ENCODE measurements at places on chromosomes 13 and 19. TPM values are rescaled to one million over a fixed set of nuclear protein-coding genes. Genes with fewer than 3 reads are reported as not detected.

The PRSS57 gene
- total RNA-seq, result not detected

DNA sequence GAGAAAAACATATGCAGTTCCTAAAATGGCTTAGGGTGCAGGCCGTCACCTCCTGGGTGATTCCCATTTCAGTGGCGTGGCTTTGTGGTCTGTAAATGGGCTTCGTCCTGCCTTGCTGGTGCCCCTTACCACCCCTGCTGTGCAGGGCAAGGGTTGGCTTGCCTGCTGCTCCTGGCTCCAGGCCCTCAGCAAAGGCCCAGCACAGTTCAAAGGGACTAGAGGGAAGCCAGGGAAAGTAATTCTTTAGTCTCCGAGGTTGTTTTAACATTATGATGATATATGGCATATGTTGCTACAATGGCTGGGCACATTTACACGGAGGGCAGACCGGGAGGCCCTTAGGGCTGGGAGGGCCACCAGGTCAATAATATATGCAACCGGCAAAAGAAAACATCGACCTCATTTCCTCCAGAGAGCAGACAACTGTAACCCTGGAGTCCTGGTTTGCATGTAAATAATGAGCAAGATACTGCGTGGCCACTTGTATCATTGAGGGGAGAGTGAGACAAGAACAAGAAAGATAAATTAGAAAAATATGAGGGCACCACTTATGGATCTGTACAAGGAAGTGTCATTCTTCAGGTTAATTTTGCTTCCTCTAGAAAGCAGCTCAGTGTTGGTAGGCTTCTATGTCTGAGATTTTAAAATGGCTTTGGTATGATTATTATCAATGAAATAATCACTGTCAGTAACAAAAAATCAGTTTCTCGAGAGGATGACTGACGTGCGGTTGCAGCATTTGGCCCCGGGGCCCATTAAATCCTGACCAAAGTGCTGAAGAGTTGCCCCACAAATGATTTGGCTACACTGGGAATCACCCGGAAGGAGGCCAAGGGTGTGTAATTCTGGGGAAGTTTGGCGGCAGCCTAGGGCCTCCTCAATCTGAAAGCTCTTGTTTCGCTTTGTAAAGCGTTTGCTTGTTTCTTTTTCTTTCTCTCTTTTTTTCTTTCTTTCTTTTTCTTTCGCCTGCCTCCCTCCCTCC lies 32.8 kb upstream of the URI1 start:
- DNase-seq, result no peak
- no peak overlapping the region for H3K27ac ChIP-seq
- H3K27me3 ChIP-seq, result peaks cover 5% of the 10 kb centered on the region
- peaks cover 7% of the 10 kb centered on the region for H3K4me1 ChIP-seq

GRCh38 chr13:74730556-74731331 lies 596.5 kb upstream of the KLF12 start:
- H3K36me3 ChIP-seq, result no peaks in the 10 kb centered on the region
- H3K27me3 ChIP-seq, result no peaks in the 10 kb centered on the region
- no peak for DNase-seq
- no peak overlapping the region for H3K4me3 ChIP-seq

DNA sequence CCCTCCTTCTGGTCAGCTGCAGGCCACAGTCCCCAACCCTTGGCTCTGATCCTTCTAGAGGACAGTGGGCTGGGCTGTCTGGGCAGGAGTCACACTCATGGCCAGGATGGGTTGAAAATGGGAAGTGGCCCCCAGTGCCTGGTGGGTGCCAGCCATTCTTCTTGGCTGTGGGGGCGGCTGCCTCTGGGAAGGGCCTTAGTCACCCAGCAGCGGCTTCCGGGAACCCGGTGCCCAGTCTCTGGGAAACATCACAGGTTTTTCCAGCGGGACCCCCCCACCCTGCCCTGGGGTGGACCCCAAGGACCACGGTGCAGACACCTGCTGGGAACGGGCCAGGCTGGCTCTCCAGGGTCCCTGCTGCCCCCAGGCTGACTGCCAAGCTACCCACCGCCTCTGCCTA lies 27.3 kb upstream of the SLC7A10 start:
- H3K4me1 ChIP-seq, result no peaks in the 10 kb centered on the region
- no peak for DNase-seq
- no peak overlapping the region for H3K27ac ChIP-seq
- H3K27me3 ChIP-seq, result no peaks in the 10 kb centered on the region
- no peaks in the 10 kb centered on the region for H3K36me3 ChIP-seq
- H3K4me3 ChIP-seq, result no peak overlapping the region

DNA sequence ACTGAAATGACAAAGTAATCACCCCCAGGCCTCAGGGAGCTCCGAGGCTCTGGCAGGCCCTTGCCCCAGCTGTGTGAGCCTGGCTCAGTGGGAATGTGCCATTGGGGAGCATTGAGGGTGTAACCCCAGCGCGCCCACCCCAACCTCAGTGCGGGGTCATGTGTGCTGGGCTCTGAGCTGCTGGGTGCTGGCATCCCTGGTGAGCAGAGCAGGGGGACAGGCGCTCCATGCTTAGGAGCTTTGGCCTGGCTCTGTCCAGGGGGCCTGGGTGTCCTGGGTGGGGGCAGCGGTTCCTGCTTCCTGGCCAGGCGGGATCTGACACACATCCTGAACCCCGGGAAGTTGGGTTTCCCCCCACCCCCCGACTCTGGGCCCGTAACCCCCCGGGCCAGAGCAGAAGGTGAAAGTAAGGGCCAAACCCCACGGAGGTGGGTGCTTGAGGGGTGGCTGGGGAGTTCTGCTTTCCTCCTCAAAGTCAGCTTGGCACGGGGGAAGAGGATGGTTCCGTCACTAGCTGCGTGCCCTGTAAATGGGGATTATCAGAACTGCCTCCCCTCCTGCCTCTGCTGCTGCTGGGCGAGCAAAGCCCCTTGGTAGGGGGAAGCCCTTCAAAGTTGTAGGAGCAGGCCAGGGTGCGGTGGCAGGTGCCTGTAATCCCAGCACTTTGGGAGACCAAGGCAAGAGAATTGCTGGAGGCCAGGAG lies 1.7 kb downstream of the LRP3 start:
- DNase-seq, result peak; percentile 70
- H3K27ac ChIP-seq, result peak overlapping the region; percentile 75
- peak overlapping the region; percentile 89 for H3K4me3 ChIP-seq
- peaks cover 23% of the 10 kb centered on the region for H3K27me3 ChIP-seq
- H3K4me1 ChIP-seq, result no peaks in the 10 kb centered on the region

The LIG1 gene
- total RNA-seq, result 84.9 TPM

The ZNF723 gene
- total RNA-seq, result not detected

The SLITRK1 gene
- 2.1 TPM for total RNA-seq

GRCh38 chr13:20714563-20715329 lies 11.2 kb downstream of the IL17D start:
- H3K27ac ChIP-seq, result no peak overlapping the region
- no peak for DNase-seq
- H3K4me1 ChIP-seq, result peaks cover 14% of the 10 kb centered on the region

- H3K4me1 ChIP-seq, result peaks cover 18% of the 10 kb centered on the region
- no peak overlapping the region for H3K27ac ChIP-seq
- H3K4me3 ChIP-seq, result no peak overlapping the region
- no peak for DNase-seq
- H3K36me3 ChIP-seq, result peaks cover 6% of the 10 kb centered on the region
Measured at GRCh38 chr13:32233062-32233461, 82.1 kb downstream of the ZAR1L start.

The DYRK1B gene
- 49.3 TPM for total RNA-seq

- H3K27ac ChIP-seq, result no peak overlapping the region
- no peaks in the 10 kb centered on the region for H3K27me3 ChIP-seq
- peaks cover 18% of the 10 kb centered on the region for H3K36me3 ChIP-seq
Measured at GRCh38 chr19:44258136-44258535, 1.6 kb upstream of the ZNF233 start.

The IRGQ gene
- 37.1 TPM for total RNA-seq

The LGALS4 gene
- total RNA-seq, result 33.4 TPM

DNA sequence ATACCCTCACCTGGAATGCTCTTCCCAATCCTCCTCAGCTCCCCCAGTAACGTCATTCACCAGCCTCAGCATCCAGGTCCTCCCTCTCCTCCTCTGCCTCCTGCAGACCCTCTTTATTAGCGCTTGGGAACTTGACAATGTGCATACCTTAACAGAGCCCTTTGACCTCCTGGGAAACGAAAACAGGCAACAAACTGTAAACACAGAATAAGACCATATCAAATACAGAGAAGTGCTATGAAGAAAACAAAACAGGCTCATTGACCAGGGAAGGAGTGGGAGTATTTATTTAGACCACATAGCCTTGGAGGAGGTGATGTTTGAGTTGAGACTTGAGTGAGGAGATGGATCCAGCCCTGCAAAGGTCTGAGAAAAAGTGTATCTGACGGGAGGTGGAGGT lies 107.9 kb upstream of the SLC7A1 start:
- no peaks in the 10 kb centered on the region for H3K36me3 ChIP-seq
- no peak overlapping the region for H3K27ac ChIP-seq
- peaks cover 3% of the 10 kb centered on the region for H3K27me3 ChIP-seq

The SLC25A42 gene
- total RNA-seq, result 13.4 TPM

DNA sequence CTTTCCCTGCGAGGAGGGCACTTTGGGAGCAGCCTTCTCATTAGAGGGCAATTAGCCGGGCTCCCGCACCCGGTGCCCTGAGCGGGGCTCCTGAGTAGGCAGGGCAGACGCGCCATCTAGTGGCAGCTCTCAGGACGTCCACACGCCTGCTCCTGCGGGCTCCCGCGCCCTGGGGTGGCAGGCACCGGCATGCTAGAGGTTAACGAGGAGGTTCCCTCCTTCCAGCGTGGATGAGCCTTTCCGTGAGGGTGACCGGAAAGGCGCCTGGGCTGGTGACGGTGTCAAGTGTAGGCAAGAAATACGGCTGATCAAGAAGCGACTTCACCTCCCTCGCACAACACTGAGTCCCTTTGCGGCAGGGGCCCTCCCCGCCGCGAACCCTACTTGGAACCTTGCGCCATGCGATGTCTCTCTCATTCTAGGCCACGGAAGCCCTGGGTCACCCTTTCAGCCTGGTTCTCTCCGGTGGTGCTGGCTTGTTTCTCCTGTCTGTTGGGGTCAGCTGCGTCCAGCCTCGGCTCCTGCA lies 67.7 kb downstream of the ALOX5AP start:
- peaks cover 43% of the 10 kb centered on the region for H3K4me1 ChIP-seq
- peak overlapping the region; percentile 69 for H3K4me3 ChIP-seq
- H3K27me3 ChIP-seq, result peaks cover 7% of the 10 kb centered on the region
- H3K27ac ChIP-seq, result no peak overlapping the region
- no peaks in the 10 kb centered on the region for H3K36me3 ChIP-seq

Measured in type B pancreatic cell (in vitro differentiated cells).